CD4-positive, alpha-beta T cell treated with Interleukin-10 for 1 hour (primary cell): ENCODE measurements at places on chromosomes 16 and 17.

DNA sequence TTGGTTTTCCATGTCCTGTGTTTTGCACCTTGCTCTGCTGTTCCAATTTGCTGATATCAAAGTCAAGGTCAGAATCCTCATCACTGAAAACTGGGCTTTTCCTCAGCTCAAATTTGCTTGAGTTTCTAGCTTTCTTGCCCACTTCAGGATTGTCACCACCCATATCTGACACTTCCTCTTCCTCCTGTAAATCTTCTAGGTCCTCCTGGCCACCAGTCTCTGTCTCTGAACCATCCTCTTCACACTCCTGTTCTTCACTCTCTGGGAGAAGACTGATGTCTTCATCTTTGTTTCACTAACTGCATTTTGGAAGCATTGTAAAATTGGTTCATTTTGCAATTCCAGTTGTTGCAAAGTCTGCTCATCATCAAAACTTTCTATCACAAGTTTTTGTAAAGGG lies 63.4 kb upstream of the RBL2 start:
- DNase-seq: no peak

DNA sequence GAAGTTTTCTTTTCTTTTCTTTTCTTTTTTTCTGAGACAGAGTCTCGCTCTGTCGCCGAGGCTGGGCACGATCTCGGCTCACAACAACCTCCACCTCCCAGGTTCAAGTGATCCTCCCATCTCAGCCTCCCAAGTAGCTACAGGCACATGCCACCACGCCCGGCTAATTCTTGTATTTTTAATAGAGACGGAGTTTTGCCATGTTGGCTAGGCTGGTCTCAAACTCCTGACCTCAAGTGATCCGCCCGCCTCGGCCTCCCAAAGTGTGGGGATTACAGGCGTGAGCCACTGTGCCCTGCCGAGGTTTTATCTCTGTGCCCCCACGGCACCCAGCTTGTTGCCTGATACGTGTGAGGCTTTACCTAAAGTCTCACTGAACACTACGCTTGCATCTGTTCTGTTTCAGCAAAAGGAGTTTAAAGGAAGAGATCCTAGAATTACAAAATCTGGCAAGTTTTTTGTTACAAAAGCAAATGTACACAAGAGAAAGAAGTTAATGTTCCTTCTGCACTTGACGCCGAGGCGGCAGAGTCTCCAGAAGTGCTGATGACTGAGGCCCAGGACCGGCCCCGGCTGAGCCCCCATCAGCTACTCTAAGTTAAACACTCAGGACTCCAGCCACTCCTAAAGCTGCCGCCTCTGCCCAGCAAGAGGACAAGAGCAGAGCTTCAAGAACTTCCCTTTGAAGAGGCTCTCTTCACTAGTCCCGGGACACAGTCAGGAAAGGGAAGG lies 9.2 kb downstream of the ABCA3 start:
- no peak for DNase-seq

DNA sequence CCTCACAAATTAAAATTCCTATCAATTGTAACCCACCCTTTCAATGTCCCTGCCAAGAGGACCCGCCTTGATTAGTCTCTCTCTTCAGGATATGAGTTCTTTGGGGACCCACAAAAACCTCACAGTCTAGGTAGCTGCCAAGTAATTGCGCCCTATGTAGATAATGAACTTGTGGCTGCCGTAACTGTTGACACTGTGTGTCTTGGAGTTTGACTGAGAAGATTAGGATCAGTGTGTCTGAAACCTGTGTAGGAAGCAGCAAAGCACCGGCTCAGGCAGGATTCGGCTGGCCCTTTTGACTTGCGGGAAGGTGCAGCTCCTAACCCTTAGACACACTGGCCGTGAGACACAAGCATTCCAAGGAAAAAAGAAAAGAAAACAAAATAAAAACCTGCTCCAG lies 17.8 kb upstream of the SLC6A4 start:
- no peak for DNase-seq

DNA sequence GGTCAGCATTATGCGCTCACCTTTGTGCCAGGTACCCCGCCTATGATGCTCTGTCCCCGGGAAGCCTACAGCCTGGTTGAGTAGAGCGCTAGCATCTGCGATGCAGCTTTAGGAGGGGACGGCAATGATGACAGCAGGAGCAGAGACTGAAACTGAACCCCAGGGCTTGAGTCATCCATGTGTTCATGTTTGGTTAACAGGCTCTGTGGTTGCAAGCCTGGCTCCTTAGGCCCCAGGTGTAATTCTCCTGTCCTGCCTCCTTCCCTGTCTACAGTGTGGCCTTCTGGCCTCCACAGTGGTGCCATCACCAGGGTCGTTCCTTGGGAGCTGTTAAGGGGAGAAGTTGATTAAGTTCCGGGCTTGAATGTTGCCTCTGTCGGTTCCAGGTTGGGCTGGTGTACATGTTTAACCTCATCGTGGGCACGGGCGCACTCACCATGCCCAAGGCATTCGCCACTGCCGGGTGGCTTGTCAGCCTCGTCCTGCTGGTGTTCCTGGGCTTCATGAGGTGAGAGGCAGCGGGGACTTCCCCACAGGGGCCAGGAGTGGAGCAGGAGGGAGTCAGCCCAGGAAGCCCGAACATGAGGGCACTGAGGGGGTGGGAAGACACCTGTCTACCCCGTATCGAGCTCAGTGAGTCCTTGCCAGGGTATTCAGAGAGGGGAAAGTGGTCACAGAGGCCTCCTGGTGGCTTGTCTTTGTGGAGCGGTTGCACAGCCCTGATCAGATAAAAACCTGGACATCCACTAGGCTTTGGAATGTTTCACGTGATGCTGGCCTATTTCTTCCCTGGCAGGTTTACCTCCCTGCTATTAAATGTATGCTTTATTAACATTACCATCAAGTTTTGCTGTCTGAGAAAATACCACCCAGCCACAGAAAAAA lies 9.2 kb upstream of the NAT9 start:
- DNase-seq: no peak

DNA sequence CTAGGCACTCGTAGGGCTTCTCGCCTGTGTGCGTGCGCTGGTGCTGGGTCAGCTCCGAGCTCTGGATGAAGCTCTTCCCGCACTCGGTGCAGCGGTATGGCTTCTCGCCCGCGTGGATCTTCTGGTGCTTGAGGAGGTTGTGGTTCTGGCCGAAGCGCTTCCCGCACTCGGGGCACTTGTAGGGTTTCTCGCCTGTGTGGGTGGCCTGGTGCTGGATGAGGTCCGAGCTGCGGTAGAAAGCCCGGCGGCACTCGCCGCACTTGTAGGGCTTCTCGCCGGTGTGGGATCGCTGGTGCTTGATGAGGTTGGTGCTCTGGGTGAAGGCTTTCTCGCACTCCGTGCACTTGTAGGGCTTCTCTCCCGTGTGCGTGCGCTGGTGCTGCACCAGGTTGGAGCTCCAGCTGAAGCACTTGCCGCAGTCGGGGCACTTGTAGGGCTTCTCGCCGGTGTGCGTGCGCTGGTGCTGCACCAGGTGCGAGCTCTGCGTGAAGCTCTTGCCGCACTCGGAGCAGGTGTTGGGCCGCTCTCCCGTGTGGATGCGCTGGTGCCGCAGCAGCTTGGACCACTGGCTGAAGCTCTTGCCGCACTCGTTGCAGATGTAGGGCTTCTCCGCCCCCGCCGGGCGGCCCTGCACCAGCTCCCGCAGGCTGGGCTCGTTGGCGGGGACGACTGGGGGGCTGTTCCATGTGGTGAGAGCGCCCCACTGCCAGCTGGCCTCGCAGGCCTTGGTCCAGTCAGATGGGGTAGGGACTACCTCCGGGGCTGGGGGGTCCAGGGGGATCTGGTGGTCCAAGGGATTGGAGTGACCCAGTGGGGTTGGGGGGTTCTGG lies 3.5 kb downstream of the ZNF629 start:
- DNase-seq: no peak

- DNase-seq: no peak
Observed at GRCh38 chr16:75527825-75528299, 8.0 kb downstream of the CHST5 start.

DNA sequence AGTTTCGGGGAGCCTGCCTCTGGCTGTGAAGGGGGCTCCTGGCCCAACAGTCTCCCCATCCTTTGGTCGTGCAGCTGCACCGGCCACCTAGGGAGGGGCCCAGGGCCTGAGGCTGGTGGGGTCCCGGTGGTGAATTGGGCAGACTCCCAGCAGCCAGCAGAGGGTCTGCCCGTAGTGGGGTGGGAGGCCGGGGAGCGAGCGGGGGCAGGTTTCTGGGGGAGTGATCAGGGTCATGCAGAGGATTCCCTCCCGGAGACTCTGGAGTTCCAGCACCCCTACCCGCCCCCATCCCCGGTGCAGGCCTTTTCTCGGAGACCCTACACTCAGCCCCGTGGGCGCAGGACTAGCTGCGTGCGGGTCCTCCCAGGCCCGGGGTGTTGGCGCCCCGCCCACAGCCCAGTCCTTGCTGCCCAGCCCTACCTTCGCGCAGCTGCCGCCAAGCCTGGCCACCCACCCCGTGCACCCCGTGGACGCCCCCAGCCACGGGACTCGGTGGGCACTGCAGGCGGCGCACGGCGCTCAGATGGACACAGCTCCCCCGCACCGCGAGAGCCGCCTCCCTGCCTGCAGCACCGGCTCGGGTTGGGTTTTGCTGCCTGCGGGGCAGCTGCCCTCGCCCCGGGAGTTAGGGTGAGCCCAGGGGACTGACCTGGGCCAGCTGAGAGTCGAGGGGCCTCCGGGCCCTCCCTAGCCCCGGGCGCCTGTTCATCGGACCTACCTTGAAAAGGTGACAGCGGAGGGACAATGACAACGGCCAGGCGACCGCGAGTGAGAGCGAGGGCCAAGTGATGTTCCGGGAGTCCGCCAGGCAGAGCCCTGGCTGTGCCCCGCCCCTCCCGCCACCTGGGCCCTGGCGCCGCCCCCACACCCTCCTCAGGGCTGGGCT lies at the start of gene GNG13:
TSS of gene GNG13 (minus strand) at position 787 of the 886 bp plus-strand sequence. CDS start 1,657 bp downstream, outside the sequence.
- DNase-seq: no peak

GRCh38 chr17:5562661-5563360 lies 21.5 kb downstream of the NLRP1 start:
- DNase-seq: no peak

GRCh38 chr16:89138843-89139520 lies 32.6 kb upstream of the CDH15 start:
- DNase-seq: no peak

GRCh38 chr17:66682283-66682682 lies 152.6 kb upstream of the CACNG5 start:
- no peak for DNase-seq

DNA sequence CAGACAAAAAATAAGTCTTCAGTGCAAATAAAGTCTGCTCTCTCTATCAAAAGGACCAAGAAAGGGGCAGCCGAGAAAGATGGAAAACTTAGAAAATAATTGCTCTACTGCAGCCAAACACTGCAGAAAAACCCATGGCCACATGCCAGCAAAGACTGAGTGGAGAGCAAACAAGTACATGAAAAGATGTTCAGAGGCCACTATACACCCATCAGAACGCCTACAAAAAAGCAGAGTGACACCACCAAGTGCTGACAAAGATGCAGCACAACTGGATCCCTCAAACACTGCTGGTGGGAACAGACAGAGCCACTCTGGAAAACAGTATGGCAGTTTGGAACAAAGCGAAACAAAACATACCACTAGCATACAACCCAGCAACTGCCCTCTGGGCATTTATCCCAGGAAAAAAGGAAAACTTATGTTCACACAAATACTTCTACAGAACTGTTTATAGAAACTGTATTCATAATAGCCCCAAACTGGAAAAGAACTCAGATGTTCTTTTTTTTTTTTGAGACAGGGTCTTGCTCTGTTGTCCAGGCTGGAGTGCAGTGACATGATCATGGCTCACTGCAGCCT lies 36.7 kb downstream of the KIAA0753 start:
- DNase-seq: no peak

- no peak for DNase-seq
Observed at GRCh38 chr16:55325080-55325447, 1.1 kb downstream of the IRX6 start.

DNA sequence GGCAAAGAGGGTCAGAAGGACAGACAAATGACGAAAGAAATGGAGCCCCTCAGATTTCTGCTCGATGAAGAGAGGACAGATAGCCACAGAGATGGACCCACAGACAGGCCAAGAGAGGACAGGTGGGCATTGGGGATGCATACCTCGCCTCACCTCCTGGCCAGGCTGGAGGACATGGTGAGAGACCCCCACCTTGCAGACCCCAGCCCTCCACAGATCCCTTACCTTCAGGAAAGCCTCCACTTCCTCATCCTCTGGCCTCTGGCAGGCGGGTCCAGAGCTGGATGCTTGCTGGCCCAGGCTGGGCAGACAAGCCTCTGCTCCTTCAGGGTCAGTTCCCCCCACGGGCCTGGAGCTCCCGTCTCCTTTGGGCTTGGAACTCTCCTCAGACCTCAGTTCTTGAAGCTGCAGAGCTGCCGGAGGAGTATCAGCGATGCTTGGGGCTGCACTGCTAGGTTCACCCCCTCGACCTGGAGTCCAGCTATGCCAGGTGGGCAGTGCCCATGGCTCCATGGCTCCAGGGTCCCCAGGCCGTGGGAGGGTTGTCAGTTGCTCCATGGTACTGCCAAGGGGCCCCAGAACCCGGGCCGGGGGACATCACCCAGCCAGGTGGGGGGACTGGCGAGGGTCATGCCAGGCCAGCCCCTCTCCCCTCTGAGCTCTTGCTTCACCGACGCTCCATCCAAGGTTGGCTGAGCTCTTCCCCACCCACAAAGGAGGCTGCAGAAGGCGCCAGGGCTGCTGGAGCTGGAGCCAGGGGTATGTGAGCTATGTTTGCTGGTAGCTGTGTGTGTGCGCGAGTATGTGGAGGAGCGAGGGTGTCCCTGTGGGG lies 1.0 kb downstream of the TSPOAP1 start:
- DNase-seq: peak; percentile 35

- DNase-seq: no peak
Observed at GRCh38 chr17:44311562-44312181, 3.3 kb downstream of the RUNDC3A start.

GRCh38 chr17:436571-436970 lies 84.0 kb upstream of the RPH3AL start:
- DNase-seq: no peak

GRCh38 chr16:56324406-56324805 lies 100.9 kb downstream of the AMFR start:
- DNase-seq: no peak

DNA sequence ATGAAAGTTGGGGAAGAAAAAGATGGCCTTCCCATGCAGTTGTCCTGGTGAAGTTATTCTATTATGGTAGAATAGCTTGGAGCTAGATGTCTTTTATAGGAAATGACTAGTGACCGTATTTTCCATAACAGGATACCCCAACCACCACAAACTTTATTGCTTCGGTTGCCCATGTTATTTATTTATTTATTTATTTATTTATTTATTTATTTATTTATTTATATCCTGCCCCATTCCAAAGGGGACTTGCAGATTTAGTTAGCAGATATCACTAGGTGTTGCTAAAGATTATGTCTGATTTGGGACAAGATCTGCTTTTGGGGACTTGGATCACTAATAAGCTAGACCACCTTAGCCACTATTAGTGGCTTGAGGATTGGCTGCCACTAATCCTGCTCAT lies 68.3 kb downstream of the ARHGAP44 start:
- DNase-seq: no peak
